Activated T-cell treated with anti-CD3 and anti-CD28 coated beads, Interleukin-2, amount 50 U/mL, for 48 hours (primary cell): ENCODE measurements at places on chromosomes 7 and 10.

GRCh38 chr7:35998481-35998880 is 154.6 kb upstream of the EEPD1 start:
- DNase-seq, result no peak

- no peak for DNase-seq
Observed at GRCh38 chr7:111026343-111026742, 64.6 kb upstream of the LRRN3 start.

- DNase-seq, result peak; percentile 7
Observed at GRCh38 chr10:1090696-1091095, 34.5 kb downstream of the WDR37 start.

GRCh38 chr10:28202941-28203352 is 99.9 kb downstream of the MPP7 start:
- no peak for DNase-seq

DNA sequence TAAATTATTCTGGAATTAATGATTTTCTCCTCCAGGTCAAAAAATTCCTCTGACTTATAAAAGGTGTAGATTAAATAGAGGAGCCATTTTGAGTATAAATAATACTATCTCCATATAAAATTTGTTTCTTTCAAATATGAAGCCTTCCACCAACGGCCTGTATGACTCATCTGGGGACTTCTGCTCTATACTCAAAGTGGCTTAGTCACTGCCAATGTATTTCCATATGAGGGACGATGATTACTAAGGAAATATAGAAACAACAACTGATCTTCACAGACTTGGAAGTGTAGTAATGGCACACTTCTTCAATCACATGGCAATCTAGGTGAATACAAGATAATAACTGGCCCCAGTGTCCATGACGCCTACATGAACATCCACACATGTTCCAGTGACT is 335.6 kb upstream of the HGF start:
- no peak for DNase-seq

DNA sequence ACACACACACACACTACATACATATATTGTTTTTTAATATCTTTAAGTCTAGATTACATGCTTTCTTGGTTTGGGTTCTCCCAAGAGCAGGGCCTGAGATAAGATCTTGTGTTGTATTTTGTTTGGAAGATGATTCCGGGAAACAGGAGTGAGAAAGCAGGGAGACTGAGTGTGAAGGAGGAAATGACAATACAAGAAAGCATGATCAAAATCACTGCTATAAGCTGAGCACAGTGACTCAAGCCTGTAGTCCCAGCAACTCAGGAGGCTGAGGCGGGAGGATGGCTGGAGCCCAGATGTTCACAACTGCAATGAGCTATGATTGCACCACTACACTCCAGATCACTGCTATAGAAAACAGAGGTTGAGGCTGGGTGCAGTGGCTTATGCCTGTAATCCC is 267.6 kb downstream of the SKIDA1 start:
- DNase-seq, result no peak

DNA sequence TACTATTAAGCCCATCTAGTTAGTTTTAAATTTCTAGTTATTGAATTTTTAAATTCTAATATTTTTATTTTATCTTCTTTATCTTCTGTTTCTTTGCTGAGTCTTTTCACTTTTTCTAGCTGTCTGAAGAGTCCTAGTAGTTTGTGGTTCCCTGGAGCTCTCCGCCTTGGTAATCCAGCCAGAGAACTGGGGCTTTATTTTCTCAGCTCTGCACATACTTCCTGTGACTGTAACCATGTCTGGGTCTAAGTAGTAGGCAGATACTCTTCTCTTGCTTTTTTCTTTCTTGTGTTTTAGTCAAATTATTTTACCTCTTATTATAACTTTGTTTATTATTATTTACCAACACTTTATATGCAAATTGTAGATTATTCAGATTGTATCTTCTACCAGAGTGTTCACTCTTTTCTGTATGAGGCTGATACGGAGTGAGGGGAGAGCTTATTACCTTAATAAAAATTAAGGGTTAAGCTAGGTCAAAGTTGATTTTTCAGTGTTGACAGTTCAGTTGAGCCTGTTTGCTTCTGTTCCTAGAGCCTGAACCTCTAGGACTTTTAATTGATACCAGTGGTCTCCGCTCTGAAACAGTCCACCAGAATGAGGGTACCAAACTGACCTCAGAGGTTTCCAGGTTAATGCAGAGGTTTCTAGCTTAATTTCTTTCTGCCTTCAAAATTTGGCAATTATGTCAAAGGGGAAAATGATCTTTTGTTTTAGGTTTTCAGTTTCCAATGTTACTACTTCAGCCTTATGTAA is 155.4 kb downstream of the ADK start:
- no peak for DNase-seq

DNA sequence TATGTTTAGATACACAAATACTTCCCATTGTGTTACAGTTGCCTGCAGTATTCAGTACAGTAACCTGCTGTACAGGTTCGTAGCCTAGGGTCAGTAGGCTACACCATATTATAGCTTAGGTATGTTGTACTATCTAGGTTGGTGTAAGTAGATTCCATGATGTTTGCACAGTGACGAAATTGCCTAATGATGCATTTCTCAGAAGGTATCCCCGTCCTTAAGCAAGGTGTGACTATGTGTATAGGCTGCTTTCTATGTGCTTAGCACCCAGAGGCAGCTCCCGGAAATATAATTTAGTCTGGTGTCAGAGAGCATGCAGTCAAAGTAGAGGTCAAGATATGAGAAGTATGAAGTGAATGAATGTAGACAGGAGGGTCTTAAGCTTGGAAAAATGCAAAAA is 9.8 kb downstream of the MAPK8 start:
- DNase-seq, result no peak

DNA sequence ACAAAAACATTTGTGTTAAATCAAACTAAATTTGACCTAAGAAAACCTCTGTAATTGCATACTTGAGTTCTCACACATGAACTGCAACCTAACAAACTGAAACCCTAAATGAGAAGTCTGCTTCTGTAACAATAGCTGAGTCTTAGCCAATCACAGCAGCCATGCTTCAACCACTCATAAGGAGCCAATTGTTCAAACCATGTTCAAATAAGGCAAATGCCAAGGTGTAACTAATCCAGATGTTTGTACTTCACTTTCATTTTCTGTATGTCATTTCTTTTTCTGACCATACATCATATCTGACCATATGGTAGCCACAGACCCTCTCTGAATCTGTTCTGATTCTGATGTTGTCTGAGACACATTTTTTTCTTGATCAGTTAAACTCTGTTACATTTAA is 47.5 kb upstream of the ANTXRL start:
- DNase-seq, result no peak

GRCh38 chr7:32574626-32575025 is 79.3 kb downstream of the AVL9 start:
- DNase-seq, result no peak

DNA sequence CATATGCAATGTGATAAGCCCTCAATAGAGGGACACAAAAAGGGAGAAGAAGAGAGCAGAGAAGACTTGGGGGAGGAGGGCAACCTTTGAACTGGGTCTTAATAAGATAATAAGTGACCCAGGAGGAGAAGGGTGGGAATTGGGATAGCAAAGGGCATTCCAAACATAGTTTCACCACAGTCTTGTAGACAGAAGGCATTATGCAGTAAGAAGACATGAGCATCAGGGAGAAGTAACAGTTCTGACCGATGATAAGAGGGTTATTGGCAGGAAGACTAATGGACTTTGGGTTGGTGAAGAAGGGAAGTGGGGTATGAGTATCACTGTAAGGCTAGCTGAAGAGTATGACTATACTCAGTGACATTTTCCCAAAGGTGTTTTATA is 63.6 kb downstream of the TES start:
- DNase-seq, result no peak

DNA sequence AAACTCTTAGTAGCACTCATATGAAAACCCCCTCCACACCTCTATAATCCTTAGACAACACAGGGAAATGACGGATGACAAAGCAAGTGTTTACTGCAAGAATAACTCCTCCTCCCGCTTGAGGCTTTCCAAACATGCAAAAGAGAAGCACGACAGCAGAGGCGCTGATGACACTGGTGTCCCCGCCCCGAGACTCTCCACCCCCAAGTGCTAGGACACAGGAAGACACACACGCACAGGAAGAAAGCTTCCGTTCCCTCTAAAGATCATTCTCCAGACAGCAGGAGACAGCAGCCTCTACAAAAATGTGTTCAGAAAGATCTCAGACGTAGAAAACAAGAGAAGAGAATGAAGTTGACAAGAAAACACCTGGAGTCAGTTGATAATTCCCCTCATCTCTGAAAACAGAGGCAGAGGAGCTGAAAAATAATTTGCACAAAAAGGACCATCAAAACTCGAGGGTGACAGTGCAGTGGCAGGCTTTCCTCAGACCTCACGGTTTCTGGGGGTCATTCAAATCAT is 90.2 kb downstream of the DLG5 start:
- DNase-seq, result peak; percentile 57

DNA sequence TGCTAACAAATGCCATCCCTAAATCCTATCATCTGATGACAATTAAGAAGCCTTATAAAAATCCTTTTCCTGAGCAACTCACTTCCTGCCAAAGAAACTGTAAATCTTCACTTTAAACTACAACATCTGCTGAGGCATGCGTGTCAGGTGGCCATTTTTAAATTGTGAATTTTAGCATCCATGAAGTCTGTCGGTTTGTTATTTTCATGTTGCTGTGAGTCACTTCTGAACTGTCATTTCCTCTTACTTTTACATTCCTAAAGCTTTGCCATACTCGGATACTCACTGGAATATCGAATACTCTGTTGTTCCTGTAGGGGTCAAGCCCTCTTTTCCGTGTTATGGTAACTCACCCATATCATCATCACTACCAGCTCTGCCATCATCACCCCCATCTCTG is 34.3 kb upstream of the TMEM26 start:
- DNase-seq, result no peak

- no peak for DNase-seq
Observed at GRCh38 chr10:122276611-122277208, 5.6 kb downstream of the BTBD16 start.

DNA sequence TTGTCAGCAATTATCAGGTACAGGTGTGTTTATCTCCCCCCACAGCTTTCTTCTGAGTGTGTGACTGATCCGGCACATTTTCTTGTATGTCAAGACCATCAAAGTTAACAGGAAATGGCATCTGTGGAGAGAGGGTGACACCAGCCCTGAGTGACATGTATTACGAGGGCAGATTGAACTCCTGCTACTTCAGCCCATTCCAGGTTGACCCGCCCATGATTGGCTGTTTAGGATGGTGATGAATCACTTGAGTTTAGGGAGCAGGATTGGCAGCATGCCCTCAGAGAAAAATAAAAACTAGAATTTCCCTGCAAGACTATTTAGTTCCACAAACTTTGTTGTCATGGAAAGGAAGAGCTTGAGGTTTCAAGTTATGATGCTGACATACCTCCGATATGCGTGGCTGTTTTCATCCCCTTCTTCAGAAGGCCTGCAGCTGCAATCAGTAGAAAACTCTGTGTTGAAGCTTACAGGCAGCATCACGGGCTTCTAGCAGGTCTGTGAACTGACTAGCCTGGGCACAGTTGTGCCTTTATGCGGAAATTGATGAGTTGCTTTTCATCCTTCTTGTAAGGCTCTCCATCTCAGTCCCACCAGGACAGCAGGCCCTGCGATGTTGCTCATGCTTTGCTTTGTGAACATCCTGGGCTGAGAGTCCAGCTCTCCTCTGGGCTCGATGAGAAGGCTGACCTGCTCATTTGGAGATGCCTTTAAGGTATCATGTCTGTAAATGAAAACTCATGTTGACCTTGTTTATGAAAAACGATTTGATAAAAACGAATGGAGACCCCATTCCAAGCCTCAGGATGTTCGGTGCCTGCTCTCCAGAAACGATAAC is 8.0 kb upstream of the CELF2 start:
- DNase-seq, result peak; percentile 26

GRCh38 chr7:127598318-127598717 is 4.8 kb downstream of the FSCN3 start:
- no peak for DNase-seq

DNA sequence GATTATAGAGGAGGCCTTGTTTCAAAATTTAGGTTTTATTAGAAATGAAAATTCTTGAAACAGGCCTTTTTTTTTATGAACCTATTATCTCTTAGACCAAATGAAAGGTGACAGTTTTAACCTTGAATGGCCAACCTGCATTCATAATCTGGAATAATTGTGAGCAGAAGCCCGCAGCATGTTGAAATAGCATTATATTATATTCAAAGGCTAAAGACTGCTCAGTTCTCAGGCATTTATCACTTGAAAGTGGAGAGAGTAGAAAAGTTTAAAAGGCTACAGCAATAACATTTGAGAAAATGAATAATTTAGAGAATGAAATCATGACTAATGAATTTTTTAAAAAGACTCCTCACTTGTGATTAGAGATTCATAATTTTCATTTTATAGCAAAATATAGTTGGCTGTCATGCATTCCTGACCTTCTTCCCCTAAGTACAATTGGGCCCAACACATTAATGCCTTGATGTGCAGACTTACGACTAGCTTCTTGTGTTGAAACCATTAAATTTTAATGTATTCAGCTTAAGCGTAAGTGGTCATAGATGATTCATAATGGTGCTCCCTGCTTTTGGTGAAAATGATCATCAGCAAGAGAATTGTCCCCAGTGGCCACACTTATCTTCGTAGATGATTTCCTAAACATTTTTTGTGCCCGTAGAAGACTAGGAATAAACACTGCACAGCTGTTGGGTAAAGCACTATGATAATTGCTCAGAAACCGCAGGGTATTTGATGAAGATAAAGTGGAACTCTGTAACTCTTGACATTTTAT is 346.6 kb upstream of the BMPER start:
- DNase-seq, result no peak

DNA sequence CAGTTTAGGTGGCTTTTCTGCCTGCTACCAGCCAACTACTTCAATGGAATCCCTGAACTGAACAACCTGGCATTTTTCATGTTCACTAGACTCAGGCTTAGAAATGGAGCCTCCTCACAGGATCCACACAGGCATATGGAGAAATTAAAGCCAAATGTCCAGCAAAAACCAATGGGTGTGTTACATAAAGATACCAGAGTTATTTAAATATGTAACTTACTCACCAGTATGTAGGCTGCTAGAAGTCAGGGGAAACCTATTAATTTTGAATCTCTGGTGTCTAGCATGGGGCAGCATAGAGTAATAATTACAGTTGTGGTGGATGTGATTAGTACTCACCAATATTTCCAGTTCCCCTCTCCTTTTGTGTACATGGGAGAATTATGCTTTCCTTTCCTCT is 383.6 kb downstream of the LRMDA start:
- no peak for DNase-seq

DNA sequence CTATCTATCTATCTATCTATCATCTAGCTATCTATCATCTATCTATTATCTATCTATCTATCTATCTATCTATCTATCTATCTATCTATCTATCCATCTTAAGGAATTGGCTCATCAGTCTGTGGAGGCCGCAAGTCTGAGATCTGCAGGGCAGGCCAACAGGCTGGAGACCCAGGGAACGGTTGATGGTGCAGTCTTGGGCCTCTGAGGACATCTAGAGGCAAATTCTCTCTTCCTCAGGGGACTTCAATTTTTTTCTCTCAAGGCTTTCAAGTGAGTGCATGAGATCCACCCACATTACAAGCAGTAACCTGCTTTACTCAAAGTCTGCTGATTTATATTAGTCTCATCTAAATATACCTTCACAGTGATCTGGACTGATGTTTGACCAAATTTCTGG is 197.0 kb downstream of the GLRX3 start:
- DNase-seq, result no peak
